ENCODE measurements at places on chromosomes 13 and 19.

DNA sequence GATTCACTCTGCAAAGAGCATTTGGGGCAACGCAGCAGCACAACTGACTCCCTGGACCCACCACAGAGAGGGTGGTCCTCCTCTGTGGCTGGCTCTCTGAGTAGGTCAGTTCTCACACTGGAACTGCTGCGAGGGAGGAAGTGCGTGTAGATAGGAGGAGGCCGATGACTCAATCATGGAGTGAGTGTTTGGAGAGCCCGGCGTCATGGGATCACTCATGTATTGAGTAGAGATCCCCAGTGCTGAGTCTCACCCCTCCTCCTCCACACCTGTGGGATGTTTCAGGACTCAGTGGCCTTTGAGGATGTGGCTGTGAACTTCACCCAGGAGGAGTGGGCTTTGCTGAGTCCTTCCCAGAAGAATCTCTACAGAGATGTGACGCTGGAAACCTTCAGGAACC lies 8.9 kb downstream of the ZNF101 start:
- no peak for DNase-seq

DNA sequence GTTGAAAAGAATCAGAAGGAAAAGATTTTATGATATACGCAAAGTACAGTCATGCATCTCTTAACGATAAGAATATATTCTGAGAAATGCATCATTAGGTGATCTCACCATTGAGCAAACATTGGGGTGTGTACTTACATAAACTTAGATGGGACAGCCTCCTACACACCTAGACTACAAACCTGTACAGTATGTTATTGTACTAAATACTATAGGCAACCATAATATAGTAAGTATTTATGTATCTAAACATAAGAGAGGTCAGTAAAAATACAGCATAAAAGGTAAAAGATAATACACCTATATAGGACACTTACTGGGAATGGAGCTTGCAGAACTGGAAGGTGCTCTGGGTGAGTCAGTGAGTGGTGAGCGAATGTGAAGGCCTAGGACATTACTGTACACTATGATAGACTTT lies 254.6 kb downstream of the SPRY2 start:
- DNase-seq: no peak

GRCh38 chr13:112837371-112838037 lies 131.5 kb upstream of the MCF2L start:
- no peak for DNase-seq

DNA sequence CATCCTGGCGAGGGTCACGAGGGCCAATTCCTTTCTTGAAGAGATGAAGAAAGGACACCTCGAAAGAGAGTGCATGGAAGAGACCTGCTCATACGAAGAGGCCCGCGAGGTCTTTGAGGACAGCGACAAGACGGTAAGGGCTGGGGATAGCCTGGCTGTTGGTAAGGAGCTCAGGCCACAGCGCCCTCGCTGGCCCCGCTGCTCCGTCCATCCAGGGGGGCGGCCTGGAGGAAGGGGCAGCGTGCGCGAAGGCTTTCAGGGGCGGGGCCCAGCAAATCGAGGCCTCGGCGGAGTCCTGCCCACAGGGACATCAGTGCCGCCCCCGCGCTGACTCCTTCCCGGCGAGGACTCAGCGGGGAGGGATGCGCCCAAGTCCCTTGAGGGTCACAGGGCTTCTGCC lies 6.9 kb downstream of the F10 start:
- no peak for DNase-seq

- DNase-seq: peak; percentile 42
Measured at GRCh38 chr19:43555185-43555770, 20.0 kb downstream of the XRCC1 start.

DNA sequence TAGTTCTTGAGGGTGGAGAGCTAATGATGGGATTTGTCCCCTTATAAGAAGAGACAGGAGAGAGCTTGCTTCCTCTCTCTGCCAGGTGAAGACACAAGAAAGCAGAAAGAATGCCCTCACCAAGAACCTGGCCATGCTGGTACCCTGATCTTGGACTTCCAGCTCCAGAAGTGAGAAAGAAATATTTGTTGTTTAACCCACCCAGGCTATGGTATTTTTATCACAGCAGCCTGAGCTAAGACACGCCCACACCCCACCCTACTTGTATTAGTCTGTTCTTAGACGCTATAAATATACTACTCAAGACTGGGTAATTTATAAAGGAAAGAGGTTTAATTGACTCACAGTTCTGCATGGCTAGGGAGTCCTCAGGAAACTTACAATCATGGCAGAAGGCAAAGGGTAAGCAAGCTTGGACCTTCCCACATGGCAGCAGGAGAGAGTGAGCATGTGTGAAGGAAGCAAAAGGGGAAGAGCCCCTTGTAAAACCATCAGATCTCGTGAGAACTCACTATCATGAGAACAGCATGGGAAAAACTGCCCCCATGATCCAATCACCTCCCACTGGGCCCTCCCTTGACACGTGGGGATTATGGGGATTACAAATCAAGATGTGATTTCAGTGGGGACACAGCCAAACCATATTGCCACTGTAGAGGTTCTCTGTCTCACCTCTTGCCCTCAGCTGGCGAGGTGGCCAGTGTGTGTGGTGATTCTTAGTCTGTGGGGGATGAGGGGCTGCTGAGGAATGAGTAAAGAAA lies 57.4 kb upstream of the RCBTB2 start:
- no peak for DNase-seq

GRCh38 chr13:43687038-43687437 lies 99.7 kb downstream of the ENOX1 start:
- no peak for DNase-seq

GRCh38 chr19:12481781-12482508 lies 2.7 kb downstream of the ZNF709 start:
- no peak for DNase-seq

- DNase-seq: no peak
Measured at GRCh38 chr13:24093047-24093446, 67.5 kb upstream of the SPATA13 start.

DNA sequence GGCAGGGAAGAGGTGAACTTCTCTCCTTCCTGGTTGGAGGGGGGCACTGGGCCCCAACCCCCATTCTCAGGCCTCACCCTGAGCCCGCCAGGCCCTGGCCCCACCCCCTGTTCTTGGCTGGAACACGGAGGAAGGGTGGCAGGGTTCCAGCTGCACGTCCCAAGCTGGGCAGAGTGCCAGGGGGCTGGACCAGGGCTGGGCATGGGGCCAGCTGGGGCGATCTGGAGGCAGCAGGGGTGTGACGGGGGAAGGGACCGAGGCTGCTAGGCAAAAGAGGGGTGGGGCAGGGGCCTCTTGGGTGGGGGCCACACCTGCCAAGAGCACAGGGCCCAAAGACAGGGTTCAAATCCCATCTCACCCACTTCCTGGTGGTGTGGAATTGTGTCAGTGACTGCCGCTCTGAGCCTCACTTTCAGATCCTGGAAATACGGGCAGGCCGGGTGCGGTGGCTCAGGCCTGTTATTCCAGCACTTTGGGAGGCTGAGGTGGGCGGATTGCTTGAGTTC lies 2.2 kb downstream of the HIF3A start:
- DNase-seq: no peak

All from T-helper 2 cell (primary cell).